ENCODE measurements at places on chromosomes 2 and 18. TPM values are rescaled to one million over a fixed set of nuclear protein-coding genes. Genes with fewer than 3 reads are reported as not detected.
A peak's percentile ranks its signal among the peaks of the same experiment; 100 is the strongest.

DNA sequence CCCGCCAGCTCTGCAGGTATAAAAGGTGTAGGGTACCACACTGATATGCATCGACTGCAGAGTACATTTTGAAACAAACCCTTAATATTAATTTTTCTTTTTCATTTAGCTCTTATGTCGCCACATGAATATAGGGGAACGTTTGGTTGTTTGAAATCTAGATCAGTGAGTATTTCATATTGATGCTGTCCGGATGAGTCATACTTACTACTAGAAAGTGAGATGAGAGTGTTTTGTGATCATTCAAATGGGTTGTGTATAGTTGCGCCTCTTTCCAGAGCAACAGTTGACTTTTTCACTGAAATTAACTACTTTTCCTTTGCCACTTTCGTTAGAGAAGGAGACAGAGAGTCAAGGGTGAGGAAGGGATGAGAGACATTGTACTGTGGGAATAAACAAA is 24.6 kb downstream of the NPAS2 start:
- no peak overlapping the region for H3K4me3 ChIP-seq
- DNase-seq: no peak
- H3K27ac ChIP-seq: no peak overlapping the region
- H3K4me1 ChIP-seq: peaks cover 4% of the 10 kb centered on the region
- H3K36me3 ChIP-seq: peaks cover 4% of the 10 kb centered on the region

DNA sequence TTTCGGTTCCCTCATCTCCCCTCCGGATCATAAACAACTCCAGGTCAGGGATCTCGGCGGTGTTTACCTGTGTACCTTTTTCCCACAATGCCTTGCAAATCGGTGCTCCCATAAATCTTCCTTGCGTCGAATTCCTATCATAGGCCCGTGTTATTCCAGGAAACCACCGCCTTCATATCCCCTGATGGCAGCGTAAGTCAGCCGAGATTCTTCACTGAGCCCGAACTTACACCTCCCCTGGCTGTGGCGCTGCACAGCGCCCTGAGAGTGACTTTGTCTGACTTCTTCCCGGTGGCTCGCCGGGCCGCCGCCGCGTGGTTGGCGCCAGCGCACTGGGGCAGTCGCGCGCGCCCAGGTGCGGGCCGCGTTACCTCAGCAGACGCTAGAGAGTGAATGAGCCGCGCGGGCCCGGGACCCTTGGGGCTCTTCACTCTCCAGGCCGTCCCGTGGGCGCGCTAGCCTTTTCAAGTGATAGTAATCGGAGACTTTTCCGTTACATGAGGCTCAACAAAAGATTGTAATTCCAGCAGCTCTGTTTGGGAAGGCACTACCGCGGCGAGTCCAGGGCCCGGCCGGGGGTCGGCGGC is 101.6 kb downstream of the SPTBN1 start:
- H3K36me3 ChIP-seq: peaks cover 8% of the 10 kb centered on the region
- DNase-seq: peak; percentile 65

GRCh38 chr2:181314551-181314950 is 142.6 kb upstream of the ITGA4 start:
- peak overlapping the region; percentile 6 for H3K4me3 ChIP-seq
- no peaks in the 10 kb centered on the region for H3K27me3 ChIP-seq
- peak overlapping the region; percentile 57 for H3K27ac ChIP-seq
- peaks cover 7% of the 10 kb centered on the region for H3K36me3 ChIP-seq
- no peak for DNase-seq

The EFR3B gene
- 0.46 TPM for total RNA-seq

The DTNA gene
- 0.73 TPM for total RNA-seq

DNA sequence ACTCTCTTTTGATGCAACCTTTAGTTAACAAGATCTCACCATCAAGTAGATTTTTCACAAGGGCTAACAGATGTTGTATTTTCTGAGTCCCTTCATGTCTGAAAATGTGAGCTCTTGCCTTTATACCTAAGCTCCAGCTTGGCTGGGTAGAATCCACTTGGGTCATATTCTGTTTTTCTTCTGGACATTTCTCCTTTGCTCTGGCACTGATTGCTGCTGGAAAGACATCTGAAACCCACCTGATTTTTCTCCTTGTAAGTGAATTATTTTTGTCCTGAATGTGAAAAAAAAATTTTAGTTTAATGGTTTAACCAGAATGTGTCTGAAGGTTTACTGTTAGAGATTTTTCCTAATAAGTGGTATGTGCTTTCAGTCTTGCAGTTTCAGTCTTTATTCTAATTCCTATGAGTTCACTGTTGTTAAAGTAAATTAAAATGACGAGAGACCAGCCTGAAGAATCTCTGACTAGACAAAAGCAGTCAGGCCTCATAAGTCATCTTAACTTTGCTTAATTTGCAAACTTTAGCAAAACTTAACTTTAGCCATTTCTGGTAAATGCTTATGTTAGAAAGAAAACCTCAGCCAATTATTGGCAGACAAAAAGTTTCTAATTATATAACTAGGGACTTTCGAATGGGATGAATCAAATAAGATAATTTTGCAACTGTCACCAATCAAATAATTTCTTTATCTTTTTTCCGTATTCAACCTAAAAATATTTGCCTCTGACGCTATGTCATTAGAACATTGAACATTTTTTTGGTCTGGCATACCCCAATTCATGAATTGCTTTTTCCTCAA is 70.8 kb downstream of the ACAA2 start:
- H3K27me3 ChIP-seq: peaks cover 28% of the 10 kb centered on the region
- H3K27ac ChIP-seq: no peak overlapping the region
- H3K36me3 ChIP-seq: no peaks in the 10 kb centered on the region
- no peak overlapping the region for H3K4me3 ChIP-seq

GRCh38 chr2:62152000-62152399 is 43.9 kb upstream of the B3GNT2 start:
- H3K4me3 ChIP-seq: no peak overlapping the region
- H3K27me3 ChIP-seq: no peaks in the 10 kb centered on the region
- H3K36me3 ChIP-seq: no peaks in the 10 kb centered on the region
- H3K4me1 ChIP-seq: peaks cover 9% of the 10 kb centered on the region
- no peak overlapping the region for H3K27ac ChIP-seq
- no peak for DNase-seq

DNA sequence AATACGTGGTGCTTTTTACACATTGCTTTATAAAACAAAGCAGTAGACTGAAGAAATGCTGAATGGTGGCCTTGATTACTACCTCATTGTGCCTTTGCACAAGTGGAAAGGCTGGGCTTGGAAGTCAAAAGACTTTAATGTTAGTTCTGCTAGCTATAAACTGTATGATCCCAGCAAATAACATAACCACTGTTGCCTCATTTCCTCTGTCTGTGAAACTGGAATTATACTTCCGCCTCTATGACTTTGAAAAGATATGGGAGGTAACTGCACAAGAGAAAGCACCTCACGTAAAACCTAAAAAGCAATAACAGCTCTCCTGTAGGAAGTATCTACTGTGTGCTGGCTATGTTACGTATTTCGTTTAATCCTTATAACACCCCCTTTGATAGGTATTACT is 43.4 kb upstream of the DSC1 start:
- no peak for DNase-seq
- H3K27me3 ChIP-seq: no peaks in the 10 kb centered on the region
- H3K4me1 ChIP-seq: no peaks in the 10 kb centered on the region
- H3K27ac ChIP-seq: no peak overlapping the region
